ENCODE measurements at places on chromosomes 6 and 20. TPM values are rescaled to one million over a fixed set of nuclear protein-coding genes. Genes with fewer than 3 reads are reported as not detected.

- DNase-seq, result no peak
- no peak overlapping the region for H3K4me3 ChIP-seq
- H3K36me3 ChIP-seq, result no peaks in the 10 kb centered on the region
These were observed 433.6 kb downstream of the RNF144B start for GRCh38 chr6:18820725-18821124.

GRCh38 chr6:36064770-36065396 lies 37.3 kb downstream of the MAPK14 start:
- H3K27ac ChIP-seq, result no peak overlapping the region
- H3K36me3 ChIP-seq, result peaks cover 2% of the 10 kb centered on the region
- H3K4me1 ChIP-seq, result no peaks in the 10 kb centered on the region

GRCh38 chr6:139361211-139361610 lies 13.2 kb downstream of the CITED2 start:
- H3K36me3 ChIP-seq, result no peaks in the 10 kb centered on the region
- no peak for DNase-seq
- H3K27ac ChIP-seq, result no peak overlapping the region
- H3K27me3 ChIP-seq, result no peaks in the 10 kb centered on the region
- peaks cover 4% of the 10 kb centered on the region for H3K4me1 ChIP-seq

GRCh38 chr6:21213492-21213891 lies 380.1 kb upstream of the SOX4 start:
- no peak overlapping the region for H3K4me3 ChIP-seq
- H3K27me3 ChIP-seq, result no peaks in the 10 kb centered on the region
- H3K4me1 ChIP-seq, result no peaks in the 10 kb centered on the region
- no peak overlapping the region for H3K27ac ChIP-seq
- H3K36me3 ChIP-seq, result no peaks in the 10 kb centered on the region

GRCh38 chr6:102149191-102149590 lies 755.7 kb downstream of the GRIK2 start:
- no peaks in the 10 kb centered on the region for H3K27me3 ChIP-seq
- no peak overlapping the region for H3K4me3 ChIP-seq
- no peaks in the 10 kb centered on the region for H3K36me3 ChIP-seq
- H3K27ac ChIP-seq, result no peak overlapping the region
- no peaks in the 10 kb centered on the region for H3K4me1 ChIP-seq

DNA sequence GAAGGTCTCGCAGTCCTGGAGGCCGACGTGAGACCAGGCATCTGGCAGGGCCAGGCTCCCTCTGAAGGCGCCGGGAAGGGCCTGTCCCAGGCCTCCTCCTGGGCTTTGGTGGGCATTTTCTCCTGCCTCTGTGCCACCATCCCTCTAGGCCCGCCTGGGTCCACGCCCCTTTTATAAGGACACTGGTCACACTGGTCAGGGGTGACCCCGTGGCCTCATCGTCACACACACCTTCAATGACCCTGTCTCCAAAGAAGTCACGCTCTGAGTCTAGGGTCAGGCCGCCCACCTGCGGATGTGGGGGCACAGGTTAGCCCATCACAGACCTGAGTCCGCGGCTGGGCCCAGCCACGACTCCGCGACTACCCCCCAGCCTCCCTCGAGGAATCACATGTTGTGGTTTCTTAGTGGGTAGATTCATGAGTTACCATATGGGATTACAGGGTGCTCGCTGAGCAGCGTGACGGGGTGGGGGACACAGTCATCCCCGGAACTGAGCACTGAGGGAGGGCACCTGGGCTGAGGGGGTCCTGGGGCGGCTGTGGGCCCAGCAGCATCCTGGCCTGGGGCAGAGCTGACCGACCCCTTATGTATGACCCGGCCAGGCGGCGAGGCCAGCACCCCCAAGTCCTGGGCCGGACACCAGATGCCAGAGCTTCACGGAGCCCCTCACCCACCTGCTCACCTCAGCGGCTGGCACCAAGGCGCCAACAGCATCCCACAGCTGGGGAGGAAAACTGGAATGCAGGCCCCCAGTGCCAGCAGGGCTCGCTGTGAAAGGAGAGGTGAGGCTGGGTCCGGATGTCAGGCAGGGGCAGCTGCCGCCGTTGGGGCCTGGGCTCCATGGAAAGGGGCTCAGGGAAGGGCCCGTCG lies 115.9 kb downstream of the DLL1 start:
- DNase-seq, result no peak
- no peaks in the 10 kb centered on the region for H3K4me1 ChIP-seq
- no peaks in the 10 kb centered on the region for H3K36me3 ChIP-seq
- no peak overlapping the region for H3K4me3 ChIP-seq

GRCh38 chr6:75210885-75211739 lies 5.3 kb upstream of the COL12A1 start:
- no peak overlapping the region for H3K27ac ChIP-seq
- peaks cover 2% of the 10 kb centered on the region for H3K27me3 ChIP-seq
- H3K4me1 ChIP-seq, result peaks cover 15% of the 10 kb centered on the region
- no peak for DNase-seq

GRCh38 chr6:152595499-152595898 lies 41.7 kb downstream of the SYNE1 start:
- H3K27me3 ChIP-seq, result no peaks in the 10 kb centered on the region
- no peak overlapping the region for H3K27ac ChIP-seq
- H3K36me3 ChIP-seq, result no peaks in the 10 kb centered on the region
- H3K4me1 ChIP-seq, result no peaks in the 10 kb centered on the region
- no peak overlapping the region for H3K4me3 ChIP-seq
- DNase-seq, result no peak

DNA sequence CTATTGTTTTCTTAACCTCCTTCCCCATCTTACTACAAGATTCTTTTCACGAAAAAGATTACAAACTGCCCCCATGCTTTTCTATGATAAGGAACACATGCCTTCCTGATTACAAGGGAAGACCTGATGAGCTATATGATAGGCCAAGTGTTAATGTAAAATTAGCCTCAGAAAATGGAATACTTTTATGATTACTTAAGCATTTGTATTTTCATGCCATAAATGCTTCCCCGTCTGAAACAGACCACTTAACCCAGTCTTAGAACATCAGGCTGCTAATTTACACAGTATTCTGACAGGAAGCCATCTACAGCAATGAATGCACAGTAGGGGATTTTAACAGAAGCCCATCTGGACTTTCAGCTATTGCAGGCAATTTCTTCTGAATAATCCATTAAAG lies 274.9 kb downstream of the HAO1 start:
- no peak overlapping the region for H3K27ac ChIP-seq
- H3K27me3 ChIP-seq, result no peaks in the 10 kb centered on the region
- no peak overlapping the region for H3K4me3 ChIP-seq
- H3K36me3 ChIP-seq, result no peaks in the 10 kb centered on the region

DNA sequence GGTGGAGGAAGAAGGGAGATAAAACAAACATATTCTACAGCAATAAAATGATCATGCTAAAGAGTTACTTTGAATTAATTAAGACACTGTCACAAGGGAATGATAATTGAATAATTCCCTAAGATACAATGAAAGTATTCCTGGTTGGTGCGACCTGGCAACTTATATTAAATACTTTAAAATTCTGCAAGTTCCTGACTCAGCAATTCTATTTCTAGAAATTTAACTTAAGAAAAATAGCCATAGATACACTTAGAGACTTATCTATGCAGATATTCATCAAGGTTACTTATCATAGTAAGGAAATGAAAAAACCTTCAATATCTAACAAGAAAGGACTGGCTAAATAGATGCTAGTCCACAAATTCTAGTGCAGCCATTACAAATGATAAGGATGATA lies 156.0 kb downstream of the BACH2 start:
- H3K27ac ChIP-seq, result no peak overlapping the region
- H3K4me1 ChIP-seq, result peaks cover 68% of the 10 kb centered on the region
- H3K36me3 ChIP-seq, result no peaks in the 10 kb centered on the region
- no peak for DNase-seq

DNA sequence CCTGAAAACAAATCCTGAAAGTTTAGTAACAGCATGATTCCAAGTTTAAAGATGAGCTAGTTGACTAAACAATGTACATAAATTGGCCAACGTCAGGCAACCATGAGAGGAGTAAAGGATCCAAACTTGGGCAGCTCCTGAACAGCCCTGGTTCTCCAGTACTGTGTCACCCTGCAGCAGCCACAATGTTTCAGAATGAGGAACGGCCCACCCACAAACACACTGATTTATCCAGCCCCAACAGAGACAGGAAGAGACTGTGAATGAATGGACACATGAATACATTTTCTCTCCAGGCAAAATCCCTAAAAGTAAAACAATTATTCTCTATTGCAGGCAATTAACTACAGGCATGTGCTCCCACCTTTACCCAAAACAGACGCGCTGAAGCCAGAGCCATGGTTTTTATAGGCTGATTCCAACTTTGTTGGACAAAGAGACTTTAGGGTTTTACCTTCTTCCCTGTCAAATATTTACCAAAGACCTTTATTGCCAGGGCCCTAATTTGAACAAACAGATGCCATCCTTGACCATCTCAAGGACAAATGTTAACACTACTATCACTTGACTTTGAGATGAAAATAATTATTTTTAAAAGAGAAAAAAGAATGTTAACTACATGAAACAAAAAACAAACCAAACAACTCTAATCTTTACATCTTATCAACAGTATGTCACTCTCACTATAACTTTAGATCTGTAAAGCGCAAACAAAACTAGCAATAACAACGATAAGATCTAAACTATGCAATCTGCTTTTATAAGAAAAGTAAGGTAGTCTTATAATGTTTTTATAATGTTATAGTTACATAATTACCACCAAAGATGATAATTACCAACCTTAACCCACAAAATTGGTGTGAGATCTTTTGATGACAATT lies 22.9 kb downstream of the CNKSR3 start:
- DNase-seq, result no peak
- H3K27ac ChIP-seq, result no peak overlapping the region
- H3K4me3 ChIP-seq, result no peak overlapping the region

- H3K4me3 ChIP-seq, result no peak overlapping the region
- no peaks in the 10 kb centered on the region for H3K27me3 ChIP-seq
- no peak overlapping the region for H3K27ac ChIP-seq
- no peaks in the 10 kb centered on the region for H3K36me3 ChIP-seq
- DNase-seq, result no peak
These were observed 134.0 kb upstream of the DTNBP1 start for GRCh38 chr6:15796844-15797243.

DNA sequence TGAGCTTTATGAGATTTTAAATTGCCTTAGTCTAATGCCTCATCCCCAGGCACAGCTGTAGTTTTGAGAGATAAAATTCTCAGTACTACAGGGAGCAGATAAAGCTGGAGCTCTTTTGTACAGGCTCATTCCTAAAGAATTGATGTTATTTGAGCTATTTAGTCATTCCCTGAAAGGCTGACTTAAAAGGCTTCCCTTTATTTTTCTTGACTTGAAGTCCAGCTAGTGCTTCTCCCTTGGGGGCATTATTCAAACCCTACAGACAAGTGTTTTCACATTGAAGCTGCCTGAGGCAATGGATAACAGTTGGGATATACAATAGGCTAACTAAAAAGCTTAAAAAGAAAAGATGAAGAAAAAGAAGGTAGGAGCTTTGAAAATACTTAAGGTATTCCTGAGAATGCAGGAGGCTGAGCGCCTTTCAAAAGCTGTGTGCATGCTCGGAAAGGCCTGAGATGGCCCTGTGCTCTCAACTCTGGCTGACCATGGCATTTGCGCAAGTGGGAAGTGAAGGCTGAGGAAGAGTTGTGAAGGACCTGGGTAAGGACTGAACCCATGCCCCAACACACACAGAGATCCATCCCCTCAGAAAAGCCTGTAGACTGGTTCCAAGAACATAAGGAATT lies 315.1 kb downstream of the SMOC2 start:
- H3K36me3 ChIP-seq, result no peaks in the 10 kb centered on the region
- peaks cover 3% of the 10 kb centered on the region for H3K27me3 ChIP-seq

The CDC25B gene
- 392 TPM for total RNA-seq

The WFDC2 gene
- total RNA-seq, result not detected

The CD93 gene
- 0.51 TPM for total RNA-seq

The MEP1A gene
- total RNA-seq, result not detected

The KCNS1 gene
- not detected for total RNA-seq

The ADGRF1 gene
- total RNA-seq, result not detected

The KCNK5 gene
- 0.24 TPM for total RNA-seq

The ELOVL2 gene
- total RNA-seq, result not detected

The PKHD1 gene
- not detected for total RNA-seq

Measured in naive thymus-derived CD4-positive, alpha-beta T cell (primary cell).